ENCODE measurements at places on chromosomes 7 and 10.

GRCh38 chr7:104548861-104549260, 220.5 kb downstream of the LHFPL3 start:
- DNase-seq, result no peak

- no peak for DNase-seq
Observed at GRCh38 chr10:127943336-127943910, 36.5 kb downstream of the PTPRE start.

GRCh38 chr10:125838802-125839575, 15.6 kb downstream of the BCCIP start:
- no peak for DNase-seq

DNA sequence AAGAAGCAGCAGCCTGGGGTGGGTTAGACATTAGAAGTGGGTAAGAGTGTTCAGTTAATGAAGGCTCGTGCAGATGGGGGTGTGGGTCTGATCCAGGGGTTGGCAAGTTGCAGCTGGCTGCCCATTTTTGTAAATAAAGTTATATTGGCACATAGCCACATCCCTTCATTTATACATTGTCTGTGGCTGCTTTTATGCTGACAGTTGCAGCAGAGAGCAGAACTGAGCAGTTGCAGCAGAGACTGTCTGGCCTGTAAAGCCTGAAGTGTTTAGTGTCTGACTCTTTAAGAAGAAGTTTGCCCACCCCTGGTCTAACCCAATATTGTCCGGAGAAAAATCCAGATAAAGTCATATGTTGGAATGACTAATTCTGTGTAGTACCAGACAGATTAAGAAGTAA, 38.1 kb downstream of the GLRX3 start:
- DNase-seq, result no peak

GRCh38 chr7:136692221-136692620, 176.2 kb upstream of the CHRM2 start:
- no peak for DNase-seq

All from stimulated activated CD8-positive, alpha-beta memory T cell treated with anti-CD3 and anti-CD28 coated beads, Interleukin-12 subunit alpha, Interleukin-12 subunit beta, amount 100 ng/mL, for 4 hours (primary cell).